HuH-7.5 (cell line): ENCODE measurements at places on chromosomes 11 and 22.

DNA sequence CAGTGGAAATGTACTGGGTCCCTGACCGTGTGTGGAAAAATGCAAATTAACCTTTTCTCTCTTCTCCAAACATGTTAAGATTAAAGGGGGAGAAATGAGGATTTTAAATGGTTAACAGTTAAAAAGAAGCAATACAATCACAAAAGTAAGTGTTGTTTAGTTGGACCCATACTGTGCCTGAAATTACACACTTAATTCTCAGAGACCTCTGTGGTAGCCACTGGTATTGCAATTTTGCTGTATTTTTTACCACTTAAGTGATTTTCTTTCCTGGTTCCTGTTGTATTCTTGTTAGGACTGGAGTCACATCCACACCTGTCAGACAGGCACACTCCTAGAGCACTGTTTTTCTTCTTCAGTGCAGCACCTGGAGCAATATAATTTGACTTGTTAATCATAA, 179.6 kb upstream of the PDGFD start:
- DNase-seq: no peak

DNA sequence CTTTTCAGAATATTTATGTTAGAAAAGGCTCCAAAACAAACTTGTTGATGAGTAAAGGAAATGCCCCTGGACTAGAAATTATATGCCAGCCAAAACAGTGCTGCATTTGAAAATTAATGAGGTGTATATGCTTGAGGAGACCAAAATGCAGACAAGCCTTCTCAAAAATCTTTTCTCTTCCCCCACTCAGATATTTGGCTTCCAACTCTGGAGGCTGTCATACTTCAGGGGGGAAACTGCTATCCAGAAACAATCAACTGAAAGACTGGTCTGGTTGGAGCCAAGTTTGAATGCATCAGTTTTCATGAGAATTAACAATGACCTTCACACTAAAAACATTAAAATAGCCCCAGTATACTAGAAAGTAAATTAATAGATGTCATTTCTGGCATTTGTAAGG, 98.2 kb downstream of the SGSM3 start:
- DNase-seq: no peak

GRCh38 chr11:69183613-69184012, 27.9 kb downstream of the SMIM38 start:
- DNase-seq: no peak

GRCh38 chr11:84218318-84218717, 932.2 kb upstream of the CCDC90B start:
- no peak for DNase-seq

- DNase-seq: no peak
Observed at GRCh38 chr22:50437511-50438304, 37.1 kb downstream of the SBF1 start.

GRCh38 chr11:47244448-47245350, 3.9 kb downstream of the ACP2 start:
- no peak for DNase-seq

DNA sequence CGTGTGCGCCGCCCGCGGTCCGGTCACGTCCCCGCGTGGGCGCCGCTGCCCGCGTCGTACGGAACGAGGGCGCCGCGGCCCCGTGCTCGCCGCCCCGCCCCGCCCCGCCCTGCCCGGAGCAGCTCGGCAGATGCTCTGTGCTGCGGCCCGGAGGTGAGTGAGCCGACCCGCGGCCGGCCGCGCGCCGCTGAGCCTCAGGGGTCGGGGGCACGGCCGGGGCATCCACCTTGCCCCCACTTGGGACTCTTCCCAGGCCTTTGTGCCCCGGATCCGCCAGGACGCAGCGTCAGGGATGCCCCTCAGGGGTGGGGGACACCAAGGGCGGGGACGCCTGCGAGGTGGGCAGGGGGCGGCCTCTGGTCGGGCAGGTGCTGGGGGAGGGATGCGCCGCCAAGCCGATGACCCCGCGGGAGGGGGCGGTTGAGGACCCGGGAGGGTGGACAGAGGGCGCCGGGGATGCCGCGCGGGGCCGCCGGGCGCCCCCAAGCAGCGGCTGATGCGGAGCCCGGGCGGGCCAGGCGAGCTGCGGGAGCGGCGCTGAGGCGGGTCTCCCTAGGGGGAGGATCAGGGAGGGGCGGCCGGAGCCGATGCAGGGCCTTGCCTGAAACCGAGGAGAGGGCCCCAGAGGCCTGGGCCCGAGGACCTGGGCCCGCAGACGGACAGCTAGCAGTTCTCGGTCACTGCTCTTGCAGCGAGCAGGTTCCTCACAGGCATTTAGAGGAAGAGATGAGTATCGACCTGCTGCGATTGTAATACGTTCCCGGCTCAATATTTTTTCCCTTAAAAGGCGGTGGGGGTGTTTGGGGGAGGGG, at the start of gene GNAZ:
TSS of gene GNAZ (plus strand) at position 102 of the 812 bp plus-strand sequence. CDS start 25,177 bp downstream, outside the sequence.
- no peak for DNase-seq
